ENCODE measurements at places on chromosomes 5 and 9.

- DNase-seq = no peak
Measured at GRCh38 chr5:160466889-160467554, 45.4 kb downstream of the PTTG1 start.

DNA sequence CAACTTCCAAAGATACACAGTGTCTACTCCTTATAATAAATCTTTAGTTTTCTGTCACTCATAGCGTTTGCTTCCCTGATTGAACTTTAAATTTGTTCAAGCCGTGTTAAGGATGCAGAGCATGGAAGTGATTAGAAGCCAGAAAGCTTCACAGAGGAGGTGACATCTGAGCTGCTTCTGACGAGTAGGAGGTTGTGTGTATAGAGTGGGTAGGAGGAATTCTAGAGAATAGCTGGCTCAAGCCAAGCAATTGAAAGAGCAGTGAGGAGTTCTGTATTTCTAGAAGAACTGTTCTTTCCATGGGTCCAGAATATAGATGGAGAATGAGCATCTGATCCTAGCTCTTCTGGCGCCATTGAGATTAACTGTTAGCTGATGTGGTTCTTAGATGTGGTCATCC, 6.0 kb downstream of the NUDT2 start:
- no peak for DNase-seq

DNA sequence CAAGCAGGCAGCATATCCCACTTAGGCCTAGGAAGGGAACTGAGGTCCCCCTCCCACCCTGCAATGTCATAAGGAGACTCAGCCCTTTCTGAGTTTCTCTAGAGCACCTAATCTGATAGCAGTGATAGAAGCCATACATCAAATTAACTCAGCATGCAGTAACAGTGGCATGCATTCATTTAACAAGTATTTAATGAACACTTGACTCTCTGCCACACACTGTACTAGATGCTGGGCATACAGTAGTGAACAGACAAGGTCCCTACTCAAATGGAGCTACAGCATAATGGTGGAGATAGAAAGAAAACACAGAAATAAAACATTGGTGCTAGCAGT, 58.6 kb downstream of the SLC22A5 start:
- DNase-seq = no peak

DNA sequence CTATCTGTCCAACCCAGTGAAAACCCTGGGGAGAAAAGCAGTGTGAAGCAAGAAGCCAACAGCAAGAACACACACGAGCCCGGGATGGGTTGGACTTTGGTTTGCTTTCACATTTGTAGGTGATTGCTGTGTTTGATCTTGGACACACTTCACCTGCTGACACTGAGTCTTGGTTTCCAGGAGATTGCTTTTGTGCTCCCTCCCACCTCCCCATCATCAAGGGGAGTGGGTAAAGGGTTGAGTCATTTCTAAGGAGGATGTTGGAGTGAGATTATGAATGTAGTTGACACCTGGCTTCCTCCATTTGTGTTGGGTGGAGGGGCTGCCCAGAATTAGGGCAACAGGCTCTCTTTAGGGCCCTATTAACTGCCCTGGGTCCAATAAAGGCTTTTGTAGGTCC, 37.5 kb downstream of the ANKDD1B start:
- DNase-seq = no peak

- DNase-seq = no peak
Measured at GRCh38 chr5:149559706-149560105, 8.5 kb upstream of the CSNK1A1 start.

GRCh38 chr9:110006657-110007056, 201.3 kb downstream of the C9orf152 start:
- no peak for DNase-seq

DNA sequence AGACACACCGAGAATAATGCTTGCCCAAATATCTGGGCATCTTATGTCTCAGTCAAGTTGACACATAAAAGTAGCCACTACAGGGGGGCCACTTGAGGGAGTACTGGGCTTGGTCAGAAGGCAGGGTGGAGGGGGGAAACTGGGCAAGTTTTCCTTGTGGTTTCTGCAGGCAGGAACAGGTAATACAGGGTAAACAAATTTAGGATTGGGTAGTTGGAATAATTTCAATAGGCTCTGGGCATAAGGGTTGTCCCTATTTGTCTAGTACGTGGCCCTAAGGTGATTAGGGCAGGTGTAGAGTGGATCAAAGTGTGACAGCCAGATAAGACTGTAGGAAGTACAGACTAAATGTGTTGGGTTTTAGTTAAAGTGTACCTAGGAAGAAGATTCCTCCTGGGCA, 353.1 kb downstream of the TLE4 start:
- no peak for DNase-seq

DNA sequence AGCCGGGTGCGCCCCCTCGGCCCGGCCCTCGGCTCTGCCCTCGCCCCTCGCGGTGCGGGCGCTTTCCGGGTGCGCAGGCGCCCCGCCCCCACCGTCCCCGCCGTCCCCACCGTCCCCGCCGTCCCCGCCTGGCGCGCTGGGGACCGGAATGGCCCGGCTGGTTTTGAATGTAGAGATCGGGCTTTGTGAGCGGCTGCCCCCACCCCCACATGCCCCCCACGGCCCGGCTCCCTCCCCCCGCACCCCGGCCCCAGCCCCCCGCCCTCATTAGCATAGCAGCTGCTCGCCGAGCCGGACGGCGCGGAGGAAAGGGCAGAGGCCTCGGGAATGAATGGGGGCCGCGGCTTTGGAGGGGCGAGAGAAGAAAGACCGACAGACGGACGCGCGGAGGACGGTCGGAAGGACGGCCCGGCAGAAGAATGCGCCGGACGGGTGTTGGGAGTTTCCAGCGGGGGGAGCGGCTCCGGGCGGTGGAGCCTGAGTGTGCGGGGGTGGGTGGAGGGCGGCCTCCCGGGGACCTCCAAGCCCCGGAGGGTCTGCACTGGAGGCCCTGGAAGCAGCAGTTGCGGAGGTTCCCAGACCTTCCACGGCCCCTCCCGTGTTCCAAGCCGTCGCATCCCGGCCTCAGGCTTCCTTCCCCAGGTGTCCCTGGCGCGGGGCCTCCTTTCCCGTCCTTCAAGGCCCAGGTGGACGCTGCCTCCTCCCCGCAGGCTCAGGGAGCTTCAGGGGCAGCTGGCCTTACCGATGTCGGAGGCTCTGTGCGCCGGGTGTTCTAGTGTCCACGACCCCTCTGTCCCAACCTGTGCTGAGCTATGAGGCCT, 6.0 kb downstream of the NRARP start:
- no peak for DNase-seq

GRCh38 chr5:36576721-36577120, 29.7 kb upstream of the SLC1A3 start:
- no peak for DNase-seq

DNA sequence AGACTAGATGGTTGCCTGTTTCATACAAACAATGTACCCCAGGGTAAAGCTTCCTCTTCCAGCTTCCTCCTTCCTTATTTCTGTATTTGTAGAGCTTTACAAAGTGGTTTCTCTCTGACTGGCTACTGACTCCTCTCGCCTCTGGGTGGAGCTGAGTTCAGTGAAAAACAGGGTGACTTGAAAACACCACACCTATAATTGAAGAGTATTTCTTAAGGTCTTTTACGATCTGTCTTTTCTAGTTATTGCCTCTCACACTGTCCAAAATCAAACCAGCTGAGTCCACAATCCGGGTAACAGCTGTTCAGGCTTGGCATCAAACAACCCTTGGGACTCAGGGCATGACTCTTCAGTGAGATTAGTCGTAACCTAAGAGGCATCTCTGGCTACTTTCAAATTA, 200.4 kb downstream of the ARRDC3 start:
- no peak for DNase-seq

DNA sequence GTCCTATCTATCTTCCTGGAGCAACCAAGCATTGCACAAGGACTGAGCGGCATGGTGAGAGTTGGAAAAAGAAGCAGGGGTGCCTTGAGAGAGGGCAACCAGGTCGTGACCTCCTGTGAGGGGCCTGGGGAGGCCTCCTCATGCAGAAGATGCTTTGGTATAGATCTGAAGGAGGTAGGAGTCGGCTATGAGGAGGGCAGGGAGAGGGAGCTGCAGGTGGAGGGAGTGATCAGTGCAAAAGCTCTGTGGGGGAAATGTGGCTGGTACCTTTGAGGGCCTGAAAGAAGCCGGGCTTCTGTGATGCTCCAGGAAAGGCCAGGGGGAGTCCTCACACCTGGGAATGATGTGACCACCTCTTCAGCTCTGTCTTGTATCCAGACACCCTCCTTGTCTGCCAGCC, 3.6 kb upstream of the SLC25A48 start:
- no peak for DNase-seq

DNA sequence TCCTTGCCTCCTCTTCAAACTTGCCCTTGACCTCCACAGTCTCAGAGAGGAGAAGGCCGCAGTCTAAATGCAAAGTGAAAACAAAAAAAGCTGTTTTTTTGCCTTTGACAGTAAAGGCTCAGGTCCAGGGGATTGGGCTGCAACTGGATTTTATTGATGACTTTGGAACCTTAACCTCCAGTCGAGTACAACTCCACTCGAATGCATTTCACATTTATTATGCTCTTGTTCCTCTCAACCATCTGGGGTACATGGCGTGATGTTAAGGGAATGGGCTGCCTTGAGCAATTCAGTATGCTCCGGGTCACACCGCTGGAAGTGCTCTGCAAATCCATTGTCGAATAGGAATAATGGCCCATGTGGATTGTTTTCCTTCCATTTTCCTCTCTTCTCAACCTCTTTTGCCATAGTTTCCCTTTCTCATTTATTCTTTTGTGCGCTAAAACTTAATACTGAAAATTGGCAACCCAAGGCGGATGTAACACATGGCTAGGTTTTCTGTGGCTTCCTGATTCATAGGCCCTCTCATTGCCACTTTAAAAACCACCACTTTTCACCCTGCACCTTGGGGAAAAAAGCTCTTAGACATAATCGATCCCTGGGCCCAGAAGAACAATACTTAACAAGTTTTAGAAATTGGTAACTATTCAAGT, 34.3 kb downstream of the ITK start:
- DNase-seq = no peak

GRCh38 chr5:132830436-132831094, at the start of gene SHROOM1:
Gene SHROOM1 (minus strand): TSS chr5:132830647. CDS start chr5:132826140, 4,507 bp downstream.
- no peak for DNase-seq

- no peak for DNase-seq
Measured at GRCh38 chr5:166505544-166505943, 1785.9 kb upstream of the WWC1 start.

DNA sequence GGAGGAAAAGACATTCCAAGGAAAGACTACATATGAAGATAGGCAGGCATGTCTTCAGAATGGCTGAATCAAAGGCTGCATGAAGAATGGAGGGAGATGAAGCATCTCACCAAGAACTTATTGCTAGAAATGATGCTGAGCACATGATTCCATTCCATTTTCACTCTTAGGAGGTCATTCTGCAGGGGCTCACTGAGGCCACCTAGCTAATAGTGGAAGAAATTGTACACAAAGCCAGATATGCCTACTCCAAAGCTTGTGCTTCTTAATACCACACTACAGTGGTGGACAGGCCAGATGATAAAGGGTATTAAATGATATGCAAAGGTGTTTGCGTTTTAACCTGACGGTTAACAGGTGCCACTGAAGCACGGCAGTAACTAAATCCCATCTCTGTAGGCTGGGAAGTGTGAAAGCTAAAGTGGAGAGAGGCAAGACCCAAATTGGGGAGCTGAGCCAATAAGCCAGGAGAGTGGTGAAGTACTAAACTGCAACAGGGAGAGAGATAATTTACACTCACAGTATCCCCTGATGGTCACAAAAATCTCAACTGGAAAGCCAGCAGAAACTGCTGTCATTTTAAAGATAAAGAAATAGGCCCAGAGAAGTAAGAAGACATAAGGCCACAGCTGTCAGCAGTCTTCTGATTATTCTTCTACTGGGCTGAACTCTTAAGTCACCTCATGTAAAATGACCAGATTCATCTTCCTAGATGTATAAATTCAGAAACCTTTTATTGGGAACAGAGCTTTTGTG, 14.6 kb downstream of the NDUFA8 start:
- no peak for DNase-seq

GRCh38 chr5:74978345-74978744, 74.0 kb downstream of the GCNT4 start:
- no peak for DNase-seq

DNA sequence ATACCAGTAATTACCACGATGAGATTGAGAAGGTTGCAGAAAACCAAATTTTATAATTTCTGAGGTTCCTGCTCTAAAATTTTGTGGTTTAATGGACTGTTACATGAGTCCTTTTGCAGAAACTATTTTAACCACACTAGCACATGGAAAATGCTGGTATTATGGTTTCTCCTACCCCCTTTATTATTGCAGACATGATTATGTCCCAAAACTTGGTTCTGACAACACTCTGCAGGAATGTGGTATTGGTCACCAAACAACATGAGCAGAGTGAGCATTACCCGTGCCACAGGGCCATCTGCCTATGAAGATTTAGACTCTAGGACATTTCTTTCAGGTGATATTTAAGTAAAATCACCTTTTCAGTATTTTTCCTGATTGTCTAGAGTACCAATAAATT, 2.8 kb upstream of the ECM2 start:
- no peak for DNase-seq

- no peak for DNase-seq
Measured at GRCh38 chr5:103446813-103447212, 115.8 kb downstream of the NUDT12 start.

GRCh38 chr9:107049046-107049802, 186.3 kb downstream of the ZNF462 start:
- DNase-seq = no peak

GRCh38 chr5:6412811-6413210, 34.5 kb upstream of the MED10 start:
- no peak for DNase-seq

GRCh38 chr9:113899205-113899604, 23.1 kb downstream of the ZNF618 start:
- no peak for DNase-seq

DNA sequence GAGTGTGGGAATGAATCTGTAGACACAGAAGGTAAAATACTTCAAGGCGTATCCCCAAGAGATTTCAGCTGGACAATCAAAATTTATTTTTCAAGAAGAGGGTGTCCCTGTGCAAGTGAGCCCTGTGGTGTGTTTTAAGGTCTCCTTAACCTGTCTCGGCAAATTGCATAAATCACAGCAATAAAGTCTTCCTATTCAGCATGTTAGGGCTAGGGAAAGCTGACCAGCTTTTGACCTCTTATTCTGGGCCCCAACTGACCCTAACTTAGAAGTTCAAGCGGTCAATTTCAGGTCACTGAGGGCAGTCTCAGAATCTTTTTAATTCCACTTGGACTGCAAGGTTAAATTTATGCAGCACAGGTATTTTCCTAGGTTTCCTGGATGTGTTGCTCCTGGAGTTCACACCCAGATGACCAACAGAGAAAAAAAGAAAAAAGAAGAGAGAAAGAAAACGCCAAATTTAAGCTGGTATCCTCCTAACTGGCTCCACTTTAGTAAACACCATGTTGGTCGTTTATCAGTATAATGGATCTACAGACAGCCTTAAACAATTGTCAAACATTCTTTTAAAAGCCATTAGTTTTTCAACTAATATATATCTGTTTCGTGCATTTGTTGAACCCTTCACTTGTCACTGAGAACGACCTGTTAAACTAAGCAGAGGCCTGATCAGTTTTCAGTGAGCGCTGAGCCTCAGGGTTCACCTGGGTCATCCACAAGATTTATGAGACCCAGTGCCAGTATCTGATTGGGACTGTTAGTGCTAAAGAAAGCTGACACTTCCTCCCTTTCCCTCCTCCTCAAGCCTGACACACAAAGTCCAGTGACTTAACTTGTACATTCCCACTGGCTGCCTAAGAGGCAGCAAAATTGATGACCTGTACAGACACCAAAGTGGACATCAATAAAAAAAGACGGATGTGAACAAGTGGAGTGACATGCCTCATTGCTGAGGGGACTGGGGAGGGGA, 546.1 kb downstream of the NR2F1-AS1 start:
- no peak for DNase-seq

- DNase-seq = no peak
Measured at GRCh38 chr9:84304166-84304565, 36.4 kb downstream of the SLC28A3 start.
